ENCODE measurements at places on chromosomes 6 and 20.

DNA sequence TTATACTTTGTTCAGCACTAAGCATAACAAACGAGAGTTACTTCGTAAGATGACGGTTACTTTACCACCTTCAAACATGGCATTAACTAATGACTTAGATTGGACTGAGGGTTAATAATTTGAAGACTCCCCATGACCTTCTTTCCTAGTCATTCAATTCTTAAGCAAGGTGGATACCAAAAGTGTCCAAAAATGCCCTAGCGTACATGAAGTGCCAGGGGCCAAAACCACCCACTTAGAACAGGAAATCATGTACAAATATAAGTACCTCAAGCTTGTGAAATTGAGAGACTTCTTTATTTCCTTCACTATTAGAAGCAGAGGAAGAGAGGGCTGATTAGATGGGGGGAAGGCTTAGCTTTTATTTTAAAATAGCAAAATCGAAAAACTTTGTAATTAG, 166.4 kb downstream of the ATXN1 start:
- no peak for DNase-seq

DNA sequence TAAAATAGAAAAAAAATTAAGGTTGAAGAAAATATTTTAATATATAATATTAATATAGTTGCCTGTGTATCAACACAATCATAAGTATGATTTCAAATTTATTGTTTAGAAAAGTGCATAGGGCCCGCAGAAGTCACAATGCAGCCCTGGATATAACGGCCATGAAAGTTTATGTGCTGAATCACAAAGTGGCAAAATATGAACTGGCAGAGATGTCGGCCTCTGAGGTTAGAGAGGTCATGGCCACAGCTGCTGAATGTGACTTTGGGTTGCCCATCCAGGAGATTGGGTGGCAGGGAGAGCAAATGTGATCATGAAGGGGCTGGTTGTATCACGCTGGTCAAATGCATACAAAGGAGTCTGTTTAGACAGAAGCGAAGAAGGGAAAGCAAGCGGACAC, 35.7 kb downstream of the COL11A2 start:
- DNase-seq: no peak

- DNase-seq: no peak
Observed at GRCh38 chr6:30227763-30228487, 14.7 kb upstream of the TRIM26 start.

- no peak for DNase-seq
Observed at GRCh38 chr6:169173532-169174268, 79.9 kb downstream of the THBS2 start.

DNA sequence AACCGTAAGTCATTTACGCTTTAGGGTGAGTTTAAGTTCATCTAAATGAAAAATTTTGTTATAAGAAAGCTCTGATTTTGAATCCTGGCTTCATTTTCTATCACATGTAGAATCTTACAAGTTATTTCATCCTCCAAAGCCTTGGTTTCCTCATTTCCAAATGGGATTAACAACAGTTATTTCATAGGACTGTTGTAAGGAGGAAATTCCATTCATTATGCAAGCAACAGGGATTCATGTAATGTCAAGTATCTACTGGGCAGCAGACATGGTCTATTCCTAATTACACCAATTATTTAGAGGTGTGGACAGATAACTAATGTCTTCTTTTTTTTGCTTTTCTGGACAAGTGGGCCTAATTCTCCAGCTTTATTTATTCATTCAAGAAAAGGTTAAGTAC, 154.0 kb downstream of the PDSS2 start:
- DNase-seq: no peak

- DNase-seq: no peak
Observed at GRCh38 chr6:31351401-31352309, 5.3 kb downstream of the HLA-B start.
